ENCODE measurements at places on chromosomes 2 and 18.

DNA sequence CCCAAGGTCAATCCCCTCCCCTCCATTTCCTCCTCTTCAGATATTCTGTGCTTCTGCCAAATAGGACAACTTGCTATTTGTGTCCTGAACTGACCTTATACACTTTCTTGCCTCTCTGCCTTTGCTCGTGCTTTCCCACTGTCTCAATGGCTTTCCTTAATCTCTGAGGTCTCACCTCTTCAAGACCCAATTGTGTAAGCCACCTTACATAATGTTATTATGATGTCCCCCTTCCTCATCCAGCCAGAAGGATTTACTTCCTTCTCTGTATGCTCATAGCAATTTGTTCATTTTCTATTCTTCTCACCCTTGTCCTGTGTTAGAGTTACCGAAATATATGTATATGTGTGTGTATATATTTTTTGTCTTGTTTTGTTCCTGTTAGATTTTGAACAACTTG is 26.9 kb upstream of the DARS1 start:
- no peak for DNase-seq

DNA sequence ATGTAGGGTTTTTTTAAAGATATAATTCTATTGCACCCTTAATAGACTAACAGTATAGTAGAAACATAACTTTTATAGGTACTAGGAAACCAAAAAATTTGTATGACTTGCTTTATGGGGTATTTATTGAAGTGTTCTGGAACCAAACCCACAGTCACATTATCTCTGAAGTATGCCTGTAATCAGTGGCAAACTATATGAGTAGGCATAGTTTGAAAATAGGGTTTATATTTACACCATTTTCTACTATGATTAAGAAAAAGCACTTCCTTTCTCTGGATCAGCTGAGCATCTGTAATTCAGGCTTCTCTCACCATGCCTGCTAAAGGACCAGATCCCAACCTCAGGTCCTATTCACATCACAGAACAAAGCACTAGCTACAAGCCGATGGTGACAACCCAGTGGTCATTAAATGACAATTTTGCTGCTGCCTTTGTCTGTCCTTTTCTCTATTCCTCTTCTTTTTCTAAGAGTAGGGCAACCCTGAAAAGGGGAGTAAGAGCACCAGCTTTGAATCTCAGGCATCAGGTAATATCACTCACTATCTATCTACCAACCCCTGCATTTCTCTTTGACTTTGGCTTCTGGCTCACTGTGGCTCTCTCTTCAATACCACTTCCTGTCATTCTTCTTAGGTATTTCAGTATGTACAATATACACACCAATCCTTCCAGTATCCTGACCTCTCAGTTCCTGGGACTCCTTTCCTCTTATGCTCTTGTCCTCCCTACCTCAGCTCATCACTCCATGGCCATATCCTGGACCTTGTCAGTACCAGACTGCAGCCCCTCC is 14.4 kb downstream of the NEMP2 start:
- DNase-seq: no peak

DNA sequence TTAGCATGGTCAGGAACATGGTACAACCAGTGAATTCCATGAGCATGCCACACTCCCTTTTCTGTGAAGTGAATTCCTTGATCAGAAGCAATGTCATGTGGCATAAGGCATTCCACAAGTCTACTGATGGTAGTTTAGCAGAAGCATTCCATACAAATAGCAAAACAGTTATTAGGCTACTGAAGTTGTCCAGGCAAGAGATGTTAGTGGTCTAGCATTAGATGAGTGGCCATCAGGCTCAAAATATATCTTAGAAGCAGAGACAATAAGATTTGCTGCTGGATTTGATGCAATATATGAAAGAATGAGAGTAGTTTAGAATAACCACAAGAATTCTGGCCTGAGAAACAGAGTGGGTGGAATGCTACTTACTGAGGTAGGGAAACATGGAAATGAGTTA is 355.3 kb upstream of the NRXN1 start:
- DNase-seq: peak; percentile 1

DNA sequence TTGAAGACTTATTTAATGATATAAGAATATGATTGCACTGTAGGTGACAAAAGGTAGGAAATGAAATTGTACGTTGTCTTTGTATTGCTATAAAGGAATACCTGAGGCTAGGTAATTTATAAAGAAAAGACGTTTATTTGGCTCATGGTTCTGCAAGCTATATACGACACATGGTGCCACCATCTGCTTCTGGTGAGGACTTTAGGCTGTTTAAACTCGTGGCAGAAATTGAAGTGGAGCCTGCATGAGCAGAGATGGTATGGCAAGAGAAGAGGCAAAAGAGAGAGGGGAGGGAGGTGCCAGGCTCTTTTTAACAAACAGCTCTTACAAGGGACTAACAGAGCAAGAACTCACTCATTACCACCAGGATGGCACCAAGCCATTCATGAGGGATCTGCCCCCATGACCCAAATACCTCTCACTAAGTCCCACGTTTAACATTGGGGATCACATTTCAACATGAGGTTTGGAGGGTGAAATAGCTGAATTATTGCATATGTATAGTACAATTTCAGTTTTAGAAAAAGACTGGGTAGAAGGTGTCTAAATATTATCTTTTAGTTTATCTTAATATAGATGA is 86.8 kb downstream of the GULP1 start:
- no peak for DNase-seq

DNA sequence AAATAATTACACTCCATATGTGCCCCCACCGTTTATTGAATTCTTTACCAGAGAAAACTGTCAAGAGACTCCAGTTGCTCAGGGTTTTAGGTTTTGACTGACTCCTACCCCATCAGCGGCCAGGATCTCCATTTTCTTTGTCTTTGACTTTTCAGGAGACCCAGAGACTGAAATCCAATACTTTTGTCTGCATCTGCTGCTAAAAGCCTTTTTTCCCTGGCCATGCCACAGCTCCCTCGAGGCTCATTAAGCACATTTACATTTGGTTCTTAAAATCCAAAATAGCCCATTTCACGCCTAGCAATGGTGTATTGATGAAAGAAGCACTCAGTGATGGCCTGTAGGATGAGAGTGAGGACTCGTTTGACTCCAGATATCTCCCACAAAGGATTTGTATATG is 332.6 kb upstream of the ACVR2A start:
- no peak for DNase-seq

DNA sequence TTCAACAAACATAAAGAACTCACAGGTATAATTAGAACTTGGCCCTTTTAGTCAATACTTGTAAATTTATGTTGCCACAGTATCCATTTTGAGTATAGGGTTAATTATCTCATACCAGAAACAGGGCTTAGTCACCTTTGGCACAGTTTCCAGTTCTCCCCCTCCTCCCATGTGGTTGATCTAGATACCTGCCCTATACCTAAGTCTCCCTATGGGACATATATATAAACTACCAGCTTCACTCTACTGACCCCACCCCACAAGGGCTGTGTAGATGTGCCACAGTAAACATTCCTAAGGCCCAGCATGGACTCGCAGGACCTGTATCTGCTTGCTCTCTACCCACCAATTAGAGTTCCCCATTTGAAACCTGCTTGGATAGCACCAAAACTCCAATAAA is 371.7 kb upstream of the RND3 start:
- no peak for DNase-seq

DNA sequence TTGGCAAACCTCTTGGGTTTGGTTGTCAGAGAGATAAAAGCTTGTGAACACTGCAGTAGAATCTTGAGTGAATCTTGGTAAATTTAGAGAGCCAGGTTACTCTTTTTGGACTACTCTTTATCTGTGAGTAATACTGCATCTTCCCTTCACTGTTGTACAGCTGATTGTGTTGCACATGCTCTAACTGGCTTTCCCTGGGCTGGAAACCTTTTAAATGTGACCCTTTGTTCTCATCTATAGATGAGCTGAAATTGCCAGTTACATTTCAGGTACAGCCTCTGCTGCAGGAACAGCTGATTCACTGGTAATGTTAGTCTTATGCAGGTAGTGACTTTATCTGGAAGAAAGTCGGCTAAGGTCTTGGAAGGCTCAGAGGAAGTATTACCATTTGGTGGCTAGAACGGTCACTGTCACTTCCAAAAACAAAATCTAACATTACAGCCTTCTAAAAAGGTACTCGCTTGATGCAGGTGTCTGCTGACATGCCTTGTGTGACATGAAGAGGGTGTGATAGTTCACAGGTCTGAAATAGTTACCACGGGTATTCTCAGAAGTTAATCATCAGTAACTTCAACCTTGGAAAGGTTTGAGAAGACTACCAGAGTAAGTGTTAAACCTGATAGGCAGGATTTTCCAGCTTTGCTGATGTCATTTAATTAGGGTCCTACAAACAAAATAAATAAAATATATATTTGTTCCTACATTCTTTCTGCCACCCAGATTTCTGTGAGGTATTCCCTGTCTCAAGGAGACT is 851.1 kb downstream of the SLC4A3 start:
- DNase-seq: no peak

- DNase-seq: no peak
These were observed 26.6 kb downstream of the DPYSL5 start for GRCh38 chr2:26874514-26874913.

GRCh38 chr2:234269769-234270204 is 219.3 kb downstream of the SPP2 start:
- DNase-seq: peak; percentile 59

DNA sequence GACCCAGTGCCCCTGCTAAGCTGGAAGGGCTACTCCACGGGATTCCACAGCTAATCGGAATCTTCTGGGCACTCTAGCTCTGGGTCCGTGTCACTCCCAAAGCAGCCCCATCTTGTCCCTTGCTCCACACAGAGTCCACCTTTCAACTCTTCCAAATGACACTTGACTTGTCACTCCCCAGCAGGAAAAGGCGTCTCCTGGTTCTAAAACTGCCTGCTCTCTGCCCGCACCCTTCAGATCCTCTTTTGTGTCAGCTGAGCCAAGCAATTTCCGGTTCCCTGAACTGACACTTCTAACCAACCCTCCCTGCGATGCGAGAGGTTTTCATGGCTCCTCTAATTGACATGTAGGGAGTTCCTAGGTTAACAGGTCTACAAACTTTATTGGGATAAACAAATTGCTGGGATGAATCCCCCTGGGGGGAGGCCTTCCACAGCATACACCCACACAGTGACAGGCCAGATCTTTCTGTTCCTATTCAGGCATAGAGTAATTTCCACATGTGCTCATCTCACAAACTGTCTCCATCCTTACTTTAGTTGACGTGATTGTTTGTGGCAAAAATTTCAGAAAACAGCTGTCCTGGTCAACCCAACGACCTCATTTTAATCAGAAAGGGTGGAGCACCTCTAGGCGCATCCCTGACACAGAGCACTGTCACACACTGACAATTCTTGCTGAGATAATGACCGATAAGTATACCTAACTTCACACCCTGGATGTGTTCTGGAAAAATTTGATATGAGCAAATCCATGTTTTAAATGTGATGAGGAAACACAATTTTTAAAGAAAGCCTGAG is 104.9 kb downstream of the RBMS1 start:
- DNase-seq: peak; percentile 63

DNA sequence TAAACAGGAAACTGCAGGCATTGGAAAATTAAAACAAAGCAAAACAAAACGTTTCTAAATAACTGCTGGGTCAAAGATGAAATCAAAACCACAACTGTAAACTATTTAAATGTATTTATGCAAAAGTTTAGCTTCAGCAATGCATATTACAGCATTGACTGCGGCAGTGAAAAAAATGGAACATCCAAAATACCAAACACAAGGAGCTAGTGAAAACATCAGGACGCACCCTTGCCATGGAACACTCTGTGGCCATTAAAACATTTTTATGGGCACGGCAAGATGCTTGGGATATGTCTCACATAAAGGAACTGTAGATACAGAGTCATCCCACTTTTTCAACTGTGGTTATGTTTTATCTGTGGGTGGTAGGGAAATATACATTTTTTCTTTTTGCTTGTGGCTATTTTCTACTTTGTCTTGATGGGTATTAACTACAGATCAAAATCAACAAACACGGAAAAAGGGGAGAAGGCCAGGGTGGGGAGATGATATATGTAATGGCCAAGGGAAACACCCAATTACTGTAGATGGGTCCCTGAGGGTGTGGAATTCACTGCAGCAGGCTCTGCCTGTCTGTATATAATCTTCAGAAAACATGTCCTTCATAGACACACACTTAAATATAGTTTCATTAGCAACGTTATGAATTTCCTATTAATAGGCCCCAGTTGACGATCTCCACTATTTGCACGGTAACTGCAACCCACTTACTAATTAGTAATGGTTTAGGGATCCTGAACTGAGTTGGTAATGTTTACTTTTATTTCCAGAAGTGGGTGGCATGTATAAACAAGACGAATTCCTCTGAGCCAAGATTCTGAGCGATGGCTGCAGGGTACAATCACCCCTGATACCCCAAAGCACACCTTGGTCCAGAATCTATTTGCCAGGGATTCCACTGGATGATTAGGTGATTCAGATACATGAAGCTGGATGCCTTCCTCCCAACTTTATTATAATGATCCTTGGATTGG is 110.5 kb downstream of the ACKR3 start:
- peak; percentile 88 for DNase-seq

- DNase-seq: no peak
These were observed 238.7 kb downstream of the TFCP2L1 start for GRCh38 chr2:121046335-121046734.

- no peak for DNase-seq
These were observed 392.5 kb upstream of the SALL3 start for GRCh38 chr18:78587096-78587495.

- DNase-seq: peak; percentile 53
These were observed 1.1 kb downstream of the ITGAV start for GRCh38 chr2:186590759-186591505.

GRCh38 chr2:26283606-26284005 is 38.9 kb downstream of the HADHB start:
- no peak for DNase-seq

DNA sequence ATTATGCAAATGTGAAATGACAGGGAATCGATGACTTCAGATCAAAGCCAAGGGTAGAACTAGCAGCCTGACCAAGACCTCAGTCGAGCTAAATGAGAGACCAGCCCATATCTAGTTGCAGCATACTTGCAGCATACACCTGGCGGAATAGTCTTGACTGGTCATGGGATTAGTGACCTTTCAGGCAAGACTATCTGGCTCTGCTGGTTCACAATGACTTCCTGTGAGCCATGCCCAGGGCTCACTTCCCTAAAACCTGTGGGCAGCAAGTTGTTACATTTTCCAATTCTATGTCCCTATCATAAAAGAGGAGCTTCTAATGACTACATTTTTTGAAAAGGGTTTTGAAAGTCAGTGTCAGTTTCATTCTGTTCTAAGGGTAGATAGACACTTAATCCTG is 1624.9 kb upstream of the CELF4 start:
- DNase-seq: no peak

- peak; percentile 47 for DNase-seq
These were observed 32.7 kb downstream of the ALMS1 start for GRCh38 chr2:73418343-73418742.

DNA sequence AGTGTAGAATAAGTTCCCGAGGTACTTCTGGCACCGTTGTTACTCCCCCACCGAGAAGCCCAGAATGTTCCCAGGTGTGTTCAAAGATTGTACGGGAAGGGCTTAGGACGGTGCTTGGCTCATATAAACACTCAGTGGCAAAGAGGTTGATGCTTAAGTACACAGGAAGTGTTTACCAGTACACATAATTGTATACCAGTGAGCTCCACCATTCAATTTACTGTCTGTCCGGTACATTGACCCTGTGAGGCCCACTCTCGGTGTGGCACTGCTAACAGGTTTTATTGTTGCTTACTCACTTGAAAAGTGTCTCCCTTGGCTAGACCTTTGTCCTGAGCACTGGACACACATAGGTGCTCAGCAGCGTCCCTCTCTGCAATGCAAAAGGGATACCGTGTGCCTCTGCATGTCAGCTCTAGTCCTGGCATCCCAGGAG is 191.0 kb downstream of the NEDD4L start:
- DNase-seq: no peak

GRCh38 chr2:120624738-120625446 is 110.8 kb upstream of the GLI2 start:
- no peak for DNase-seq

GRCh38 chr2:241837197-241837965 is 21.3 kb downstream of the PDCD1 start:
- DNase-seq: no peak

All from EL (cell line).